ENCODE measurements at places on chromosomes 5 and 9.

- no peak for DNase-seq
These were observed 107.3 kb downstream of the DOCK2 start for GRCh38 chr5:169744336-169744735.

GRCh38 chr5:62499756-62500155 lies 78.9 kb upstream of the LRRC70 start:
- no peak for DNase-seq

- DNase-seq = no peak
These were observed 59.1 kb upstream of the TMC1 start for GRCh38 chr9:72462340-72462739.

DNA sequence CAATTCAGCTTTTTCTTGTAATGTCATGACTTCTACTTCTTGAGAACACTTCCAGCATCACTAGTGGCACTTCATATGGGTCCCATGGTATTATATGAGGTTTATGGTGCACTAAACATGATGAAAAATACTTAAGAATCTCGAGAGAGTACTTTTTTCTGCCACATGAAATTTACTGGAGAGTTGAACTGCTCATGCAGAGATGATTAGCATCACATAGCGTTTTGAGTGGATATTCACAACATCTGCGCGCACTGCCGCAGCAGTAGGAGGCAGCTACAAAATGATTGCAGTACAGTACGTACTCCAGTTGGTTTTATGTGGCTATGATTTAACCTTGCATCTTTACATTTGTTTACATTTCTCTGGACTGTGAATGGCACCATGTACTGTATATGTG lies 14.7 kb downstream of the RAD1 start:
- no peak for DNase-seq

DNA sequence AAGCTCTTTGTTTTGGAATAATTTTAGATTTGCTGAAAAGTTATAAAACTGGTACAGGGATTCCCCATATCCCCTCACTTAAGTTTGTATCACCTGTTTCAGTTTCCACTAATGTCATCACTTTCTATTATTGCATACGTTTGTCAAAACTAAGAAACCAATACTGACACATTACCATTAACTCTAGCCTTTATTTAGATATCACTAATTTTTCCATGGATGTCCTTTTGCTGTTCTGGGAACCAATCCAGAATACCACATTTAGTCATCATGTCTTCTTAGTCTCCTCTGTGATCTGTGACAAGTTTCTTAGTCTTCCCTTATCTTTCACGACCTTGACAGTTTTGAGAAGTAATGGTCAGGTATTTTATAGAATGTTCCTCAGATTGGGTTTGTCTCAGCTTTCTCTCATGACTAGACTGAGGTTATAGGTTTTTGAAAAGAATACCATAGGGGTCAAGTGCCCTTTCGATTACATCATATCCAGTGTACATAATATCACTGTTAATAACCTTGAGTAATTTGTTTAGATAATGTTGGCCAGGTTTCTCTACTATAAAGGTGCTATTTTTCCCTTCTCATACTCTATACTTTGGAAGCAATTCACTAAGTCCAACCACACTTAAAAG lies 51.9 kb upstream of the NMUR2 start:
- no peak for DNase-seq

- no peak for DNase-seq
These were observed 220.5 kb upstream of the MPDZ start for GRCh38 chr9:13500034-13500433.

GRCh38 chr9:4510546-4511322 lies 20.5 kb downstream of the SLC1A1 start:
- DNase-seq = no peak

- no peak for DNase-seq
These were observed 85.1 kb upstream of the GRHPR start for GRCh38 chr9:37337301-37337890.

DNA sequence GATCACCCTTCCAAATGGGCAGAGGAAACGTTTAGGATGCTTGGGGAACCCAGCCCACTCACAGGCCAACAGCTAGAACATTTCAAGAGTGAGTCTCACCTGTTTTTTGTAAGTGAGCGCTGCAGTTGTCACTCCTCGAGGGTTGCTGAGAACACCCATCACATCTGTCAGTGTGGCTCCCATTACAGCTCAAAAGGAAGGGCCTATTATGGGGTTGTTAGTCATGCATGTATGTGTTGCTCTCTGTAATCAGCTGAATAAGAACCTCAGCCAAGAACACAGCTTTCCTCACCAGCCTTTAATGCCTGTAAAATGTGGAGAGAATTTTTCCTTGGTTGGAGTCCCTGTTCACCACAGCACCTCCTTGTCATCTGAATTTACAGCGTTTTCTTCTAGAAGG lies 196.3 kb upstream of the KLF4 start:
- no peak for DNase-seq

DNA sequence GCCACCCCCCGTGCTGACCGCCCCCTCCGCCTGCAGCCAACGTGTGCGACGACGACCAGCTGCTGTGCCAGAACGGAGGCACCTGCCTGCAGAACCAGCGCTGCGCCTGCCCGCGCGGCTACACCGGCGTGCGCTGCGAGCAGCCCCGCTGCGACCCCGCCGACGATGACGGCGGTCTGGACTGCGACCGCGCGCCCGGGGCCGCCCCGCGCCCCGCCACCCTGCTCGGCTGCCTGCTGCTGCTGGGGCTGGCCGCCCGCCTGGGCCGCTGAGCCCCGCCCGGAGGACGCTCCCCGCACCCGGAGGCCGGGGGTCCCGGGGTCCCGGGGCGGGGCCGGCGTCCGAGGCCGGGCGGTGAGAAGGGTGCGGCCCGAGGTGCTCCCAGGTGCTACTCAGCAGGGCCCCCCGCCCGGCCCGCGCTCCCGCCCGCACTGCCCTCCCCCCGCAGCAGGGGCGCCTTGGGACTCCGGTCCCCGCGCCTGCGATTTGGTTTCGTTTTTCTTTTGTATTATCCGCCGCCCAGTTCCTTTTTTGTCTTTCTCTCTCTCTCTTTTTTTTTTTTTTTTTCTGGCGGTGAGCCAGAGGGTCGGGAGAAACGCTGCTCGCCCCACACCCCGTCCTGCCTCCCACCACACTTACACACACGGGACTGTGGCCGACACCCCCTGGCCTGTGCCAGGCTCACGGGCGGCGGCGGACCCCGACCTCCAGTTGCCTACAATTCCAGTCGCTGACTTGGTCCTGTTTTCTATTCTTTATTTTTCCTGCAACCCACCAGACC lies 80.2 kb downstream of the NTNG2 start:
- no peak for DNase-seq

- DNase-seq = no peak
These were observed 133.0 kb upstream of the FAM120A start for GRCh38 chr9:93318480-93318879.

DNA sequence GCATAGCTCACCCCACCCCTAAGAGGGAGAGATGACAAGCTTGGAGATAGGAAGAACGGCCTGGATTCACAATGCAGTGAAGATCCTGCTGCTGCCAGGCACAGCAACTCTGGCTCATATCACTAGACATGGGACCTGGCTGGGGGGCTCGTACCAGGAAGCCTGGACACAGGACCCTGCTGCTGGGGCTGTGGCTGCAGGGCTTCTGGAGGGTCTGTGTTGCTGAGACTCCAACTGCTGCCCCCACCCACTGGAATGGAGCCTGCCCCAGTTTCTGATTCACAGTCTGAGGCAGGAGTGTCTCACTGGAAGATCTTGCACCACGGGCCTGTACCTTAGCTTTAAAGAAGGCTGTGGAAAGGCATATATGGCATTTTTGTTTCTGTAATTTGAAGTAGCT lies 31.0 kb upstream of the GLRX start:
- no peak for DNase-seq

DNA sequence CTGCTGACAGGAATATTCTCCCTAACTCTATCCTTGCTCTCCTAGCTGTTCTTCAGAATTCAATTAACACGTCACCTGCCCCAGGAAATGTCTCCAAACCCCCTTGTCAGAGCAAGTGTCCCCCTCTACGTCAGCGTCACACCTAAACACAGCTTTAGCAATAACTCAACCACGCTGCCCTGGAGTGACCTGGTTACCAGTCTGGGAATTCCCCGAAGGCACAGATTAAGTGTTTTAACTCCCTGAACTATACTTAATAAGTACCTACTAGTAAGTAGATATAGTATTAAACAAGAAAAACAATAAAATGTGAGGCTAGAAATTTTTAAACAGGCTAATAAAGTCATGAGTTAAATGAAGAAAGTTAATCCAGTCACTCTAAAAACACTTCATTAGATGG lies 78.4 kb downstream of the FANCC start:
- no peak for DNase-seq

DNA sequence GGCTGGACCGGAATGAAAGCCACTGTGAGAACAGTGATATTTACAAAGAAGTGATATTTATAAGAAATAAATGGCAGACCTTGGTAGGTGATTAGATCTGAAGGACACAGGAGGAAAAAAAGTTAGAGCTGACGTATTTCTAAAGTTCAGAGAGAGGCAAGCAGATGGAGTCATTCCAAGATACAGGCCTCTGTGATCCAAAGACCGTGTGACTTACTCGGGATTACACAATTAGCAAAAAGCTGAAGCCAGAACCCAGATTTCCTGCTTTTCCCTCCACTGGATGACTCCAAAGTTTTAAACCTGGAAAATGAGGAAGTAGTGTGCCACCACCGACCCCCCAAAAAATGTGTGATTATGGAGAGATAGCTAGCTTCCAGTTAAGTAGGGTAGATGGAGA lies 3.1 kb upstream of the DOCK8 start:
- no peak for DNase-seq

- no peak for DNase-seq
These were observed 28.3 kb upstream of the GFPT2 start for GRCh38 chr5:180381428-180381827.

DNA sequence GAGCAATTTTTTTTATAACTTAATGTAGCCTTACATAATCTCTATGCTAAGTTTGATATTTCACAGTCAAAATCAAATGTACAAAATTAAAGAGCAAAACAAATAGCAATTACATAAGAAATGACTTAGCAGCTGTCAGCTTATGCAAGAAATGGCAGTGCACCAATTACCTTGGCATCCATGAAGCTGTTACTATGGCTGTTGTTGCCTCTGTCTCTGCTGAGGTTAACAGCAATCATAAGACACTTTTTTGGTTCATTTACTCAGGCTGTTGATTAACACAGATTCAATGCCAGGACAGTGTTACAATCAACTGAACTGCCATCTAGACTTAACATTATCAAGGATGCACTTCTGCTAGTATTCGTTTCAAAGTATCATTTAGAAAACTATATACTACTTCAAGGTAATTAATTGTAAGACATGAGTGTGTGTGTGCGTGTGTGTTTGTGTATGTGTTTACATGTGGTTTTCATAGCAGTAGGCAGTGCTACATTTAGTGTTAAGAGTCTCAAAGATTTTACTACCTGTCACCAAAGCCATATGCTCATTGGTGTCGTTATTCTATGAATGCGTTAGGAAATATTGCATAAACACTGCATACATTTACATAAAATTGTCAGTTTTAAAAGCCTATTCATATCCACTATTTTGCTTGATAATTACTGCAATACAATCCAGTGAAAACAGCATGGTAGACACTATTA lies 1084.2 kb upstream of the COX7C start:
- DNase-seq = no peak

- DNase-seq = no peak
These were observed 29.7 kb upstream of the AUH start for GRCh38 chr9:91391412-91391811.

- DNase-seq = no peak
These were observed 217.0 kb downstream of the PCSK5 start for GRCh38 chr9:76107482-76107881.

GRCh38 chr5:39905356-39905755 lies 480.6 kb upstream of the DAB2 start:
- DNase-seq = no peak

DNA sequence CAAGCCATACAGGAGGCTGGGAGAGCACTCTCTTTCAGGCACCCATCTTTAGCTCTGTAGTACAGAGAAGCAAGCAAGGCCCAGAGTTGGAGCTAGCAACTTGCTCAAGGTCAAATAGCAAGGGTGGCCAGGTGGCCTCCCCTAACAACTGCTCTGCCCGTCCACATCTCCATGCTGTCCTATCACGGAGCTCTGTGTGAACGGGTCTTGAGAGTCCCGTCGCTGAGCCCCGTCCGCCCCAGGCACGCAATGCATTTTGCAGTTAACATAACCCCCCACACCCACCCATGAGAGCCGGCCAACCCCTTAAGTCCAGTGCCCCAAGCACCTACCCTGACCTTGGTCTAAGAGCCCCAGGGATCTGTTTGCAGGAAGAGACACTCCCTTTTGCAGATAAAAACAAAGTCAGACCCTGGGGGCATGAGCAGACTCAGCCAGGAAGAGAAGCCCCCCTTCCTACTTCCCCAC lies 1.5 kb downstream of the RNF44 start:
- no peak for DNase-seq

DNA sequence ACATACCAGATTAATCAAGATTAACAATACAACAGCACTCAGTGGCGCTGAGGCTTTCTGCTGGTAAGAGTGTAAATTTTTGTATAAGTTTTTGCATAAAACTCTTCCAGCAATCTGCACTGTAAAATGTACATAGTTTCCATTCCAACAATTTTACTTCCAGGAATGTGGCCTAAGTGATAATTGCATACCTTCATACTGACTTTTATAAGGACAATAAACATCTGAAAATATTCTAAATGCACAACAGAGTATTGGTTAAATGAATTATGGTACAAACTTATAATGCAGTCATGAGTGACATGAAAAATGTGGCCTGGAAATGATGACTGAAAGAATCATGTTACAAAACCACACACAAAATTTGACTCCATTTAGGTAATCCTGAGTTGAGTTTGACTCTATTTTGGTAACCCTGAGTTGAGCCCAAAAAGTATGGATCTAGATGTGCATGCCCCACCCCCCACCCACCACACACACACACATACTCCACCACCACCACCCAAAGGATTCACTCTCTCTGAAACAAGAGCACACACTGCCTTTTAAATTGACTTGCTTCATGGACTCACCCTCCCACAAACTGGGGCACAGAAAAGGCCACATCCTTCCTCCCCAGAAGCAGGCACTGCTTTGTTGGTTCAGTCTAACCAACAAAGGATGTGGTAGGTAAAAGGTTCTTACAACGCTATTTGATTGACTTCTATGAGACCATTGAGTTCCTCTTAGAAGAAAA lies 137.6 kb downstream of the SUSD1 start:
- DNase-seq = no peak

DNA sequence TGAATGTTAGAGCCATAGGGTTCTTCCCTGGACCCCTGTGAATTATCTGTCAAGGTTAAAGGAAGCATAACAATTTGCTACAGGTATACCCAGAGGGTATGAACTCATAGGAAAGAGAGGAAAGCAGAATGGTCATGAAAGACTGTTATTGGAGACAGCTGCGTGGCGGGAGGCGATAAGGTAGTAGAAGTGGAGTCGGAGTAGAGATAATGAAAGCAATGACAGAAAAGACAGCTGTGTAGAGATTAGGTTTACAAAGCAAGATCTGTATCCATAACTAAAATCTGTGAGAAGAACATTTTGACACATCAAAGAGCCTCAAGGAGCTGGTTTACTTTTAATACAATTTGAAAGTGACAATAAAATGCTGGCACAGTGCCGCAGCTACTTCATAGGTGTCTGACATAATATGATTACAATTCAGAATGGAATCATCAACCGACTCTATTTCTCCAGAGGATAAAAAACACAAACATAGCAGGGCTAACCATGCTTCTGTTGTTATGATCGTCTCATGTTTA lies 603.9 kb downstream of the CDH12 start:
- no peak for DNase-seq

GRCh38 chr5:149471406-149472183 lies 79.6 kb downstream of the CSNK1A1 start:
- DNase-seq = no peak
